Left kidney (tissue), 8 donors: ENCODE measurements at places on chromosomes 4 and X.
A peak's percentile ranks its signal among the peaks of the same experiment; 100 is the strongest.

- no peak for DNase-seq
Observed at GRCh38 chr4:100290585-100290984, 100.3 kb upstream of the DDIT4L start.

DNA sequence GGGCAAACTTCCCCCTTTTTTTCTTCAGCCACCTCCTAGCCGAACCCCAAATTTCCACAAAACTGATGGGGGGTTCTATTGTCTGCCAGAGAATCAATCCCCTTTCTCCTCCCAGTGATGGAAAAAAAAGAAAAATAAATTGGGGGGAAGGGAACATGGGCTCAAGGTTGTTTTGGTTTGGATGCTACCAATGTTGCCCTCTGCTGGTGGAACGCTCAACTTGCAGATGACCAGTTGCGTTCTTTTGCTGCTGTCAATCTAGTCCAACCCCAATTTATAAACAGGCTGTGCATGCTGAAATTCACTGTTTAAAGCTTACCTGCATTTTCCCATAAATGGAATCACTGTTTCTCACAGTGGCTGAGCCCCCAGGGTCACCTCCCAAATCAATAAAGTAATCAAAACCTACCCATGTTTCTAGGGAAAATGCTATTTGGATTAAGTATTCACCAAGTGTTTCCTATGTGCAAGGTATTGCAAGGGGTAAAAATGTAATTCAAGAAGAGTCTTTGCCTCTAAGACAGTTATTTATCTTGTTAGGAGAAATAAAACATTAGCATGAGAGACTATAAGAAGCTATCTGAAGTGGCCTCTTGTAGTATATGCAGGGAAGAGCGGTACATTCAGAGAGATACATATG, 116.7 kb upstream of the TMEM164 start:
- no peak for DNase-seq

DNA sequence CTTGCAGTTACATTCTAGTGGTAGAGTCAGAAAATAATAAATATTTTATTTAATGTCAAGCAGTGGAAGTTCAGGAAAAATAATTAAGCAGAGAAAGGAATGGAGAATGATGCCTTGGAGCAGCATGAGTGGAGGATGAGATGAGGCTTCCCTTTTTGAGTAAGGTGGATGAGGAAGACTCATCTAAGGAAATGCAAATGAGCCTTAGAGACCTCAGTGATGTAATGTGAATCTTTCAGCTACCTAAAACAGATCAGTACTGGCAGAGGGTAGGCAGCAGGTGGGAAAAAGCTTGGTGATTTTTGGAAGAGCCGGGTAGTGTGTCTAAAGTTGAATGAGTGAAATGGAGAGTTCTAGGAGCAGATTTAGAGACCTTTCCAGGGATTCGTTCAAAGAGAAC, 118.2 kb downstream of the GRID2 start:
- DNase-seq: no peak

DNA sequence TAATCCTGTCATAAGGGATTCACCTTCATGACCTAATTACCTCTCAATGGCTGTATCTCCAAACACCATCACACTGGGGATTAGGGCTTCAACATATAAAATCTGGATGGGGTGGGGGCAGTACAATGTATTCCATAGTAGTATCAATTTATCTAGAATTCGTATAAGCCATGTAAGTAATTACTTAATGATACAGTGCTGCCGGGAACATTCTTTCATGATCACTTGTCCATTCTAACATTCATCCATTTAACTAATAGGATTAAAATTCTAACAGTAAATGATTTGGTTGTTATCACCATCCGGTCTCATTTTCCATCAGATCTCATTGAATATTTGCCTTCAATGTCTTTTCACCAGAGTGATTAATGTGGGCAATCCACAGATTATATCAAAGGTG, 1620.9 kb upstream of the TENM3 start:
- no peak for DNase-seq

DNA sequence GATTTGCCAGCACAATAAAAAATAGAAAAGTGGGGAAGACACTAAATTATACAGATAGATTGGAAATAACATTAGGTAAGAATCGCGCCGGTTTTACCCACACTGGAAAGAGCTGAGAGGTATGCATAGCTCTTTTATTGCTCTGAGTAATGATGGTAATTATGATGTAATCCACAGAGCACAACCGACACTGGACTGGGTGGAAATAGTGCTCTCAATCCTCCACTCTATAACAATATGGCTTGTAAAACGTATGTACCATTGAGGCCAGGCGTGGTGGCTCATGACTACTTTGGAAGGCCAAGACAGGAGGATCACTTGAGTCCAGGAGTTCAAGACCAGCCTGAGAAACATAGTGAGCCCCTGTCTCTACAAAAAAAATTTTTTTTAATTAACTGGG, 104.3 kb upstream of the RAPGEF2 start:
- no peak for DNase-seq

DNA sequence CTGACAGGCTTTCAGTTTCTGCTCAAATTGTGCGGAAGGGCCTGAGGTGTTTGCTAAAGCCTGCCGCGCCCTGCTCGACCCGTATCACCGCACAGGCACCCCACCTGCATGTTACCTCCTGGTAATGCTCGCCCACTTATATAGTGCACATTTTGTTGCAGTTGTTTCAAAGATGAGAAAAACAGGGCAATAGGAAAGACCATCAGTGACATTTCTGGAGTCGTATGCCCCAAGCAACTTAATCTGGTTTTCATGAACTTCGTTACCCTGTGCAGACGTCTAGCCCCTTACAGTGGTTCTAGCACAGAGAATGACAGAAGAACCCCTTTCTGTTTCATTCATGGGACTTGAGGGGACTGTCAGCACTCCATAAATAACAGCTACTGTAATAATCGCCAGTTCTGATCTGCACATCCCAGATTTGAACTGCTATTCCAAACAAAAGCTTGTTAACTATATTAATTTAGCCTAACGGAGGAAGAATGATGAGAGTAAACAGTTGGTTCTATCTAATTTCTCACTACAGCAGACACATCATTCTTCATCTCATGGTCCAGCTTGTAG, 940 bp upstream of the DCTD start:
- no peak for DNase-seq

GRCh38 chr4:150063128-150063527, 15.1 kb upstream of the DCLK2 start:
- DNase-seq: no peak

GRCh38 chr4:85600501-85600900, 125.6 kb downstream of the ARHGAP24 start:
- no peak for DNase-seq

- DNase-seq: no peak
Observed at GRCh38 chrX:104318330-104319009, 63.7 kb upstream of the ESX1 start.

DNA sequence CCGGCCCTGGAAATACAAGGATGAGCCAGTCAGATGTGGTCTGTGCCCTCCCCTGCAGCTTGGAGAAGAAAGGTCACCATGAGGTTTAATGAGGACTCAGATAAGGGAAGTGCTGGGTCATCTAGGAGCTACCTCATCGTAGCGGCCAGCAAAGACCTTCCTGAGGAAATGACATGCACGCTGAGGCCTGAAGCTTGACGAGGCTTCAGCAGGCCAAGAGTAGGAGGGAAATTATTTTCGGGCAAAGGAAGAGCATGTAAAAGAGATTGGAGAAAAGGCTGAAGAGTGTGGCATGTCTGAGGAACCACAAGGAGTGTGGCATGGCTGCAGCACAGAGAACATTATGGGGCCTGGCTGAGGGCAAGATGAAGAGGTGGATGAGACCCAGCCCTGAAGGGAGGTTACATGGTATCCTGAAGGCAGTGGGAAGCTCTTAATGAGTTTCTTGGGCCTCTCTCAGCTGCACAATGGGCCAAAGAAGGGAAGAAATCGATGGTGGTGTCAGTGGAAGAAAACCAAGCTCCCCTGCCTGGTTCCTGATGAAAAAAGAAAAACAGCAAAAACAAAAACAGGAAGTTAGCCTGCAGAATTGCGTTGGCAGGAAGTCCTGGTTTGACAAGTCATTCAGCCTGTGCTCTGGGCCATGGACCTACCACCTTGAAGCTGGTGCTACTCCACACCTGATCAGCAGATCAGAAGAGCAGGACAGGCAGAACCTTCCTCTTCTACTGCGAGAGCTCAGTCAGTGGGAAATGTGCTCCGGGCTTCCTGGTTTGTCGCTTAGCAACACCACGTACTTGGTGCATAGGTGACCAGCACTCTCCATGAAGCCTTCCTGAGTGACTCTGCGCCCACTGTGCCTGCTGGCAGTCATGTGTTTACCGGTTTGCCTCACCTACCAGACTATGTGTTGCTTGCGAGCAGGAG, 134.5 kb upstream of the KLF3 start:
- peak; percentile 39 for DNase-seq

DNA sequence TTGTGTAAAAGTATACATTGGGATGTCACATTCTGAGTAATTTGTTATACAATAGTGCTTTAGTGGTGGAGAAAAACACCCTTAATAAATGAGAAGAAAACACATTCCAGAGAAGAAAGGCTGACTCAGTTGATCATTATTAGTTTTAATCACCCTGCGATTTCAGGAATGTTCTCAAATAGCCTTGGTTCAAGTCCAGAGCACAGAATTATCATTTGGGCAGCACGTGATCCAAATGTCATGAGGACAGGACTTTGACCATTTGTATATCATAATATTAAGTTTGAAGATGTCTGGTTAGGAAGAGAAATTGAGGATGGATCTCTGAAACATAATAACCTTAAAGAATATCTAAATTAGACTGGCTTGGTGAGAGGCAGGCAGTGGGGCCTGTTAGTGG, 1434.3 kb upstream of the TENM3 start:
- no peak for DNase-seq

DNA sequence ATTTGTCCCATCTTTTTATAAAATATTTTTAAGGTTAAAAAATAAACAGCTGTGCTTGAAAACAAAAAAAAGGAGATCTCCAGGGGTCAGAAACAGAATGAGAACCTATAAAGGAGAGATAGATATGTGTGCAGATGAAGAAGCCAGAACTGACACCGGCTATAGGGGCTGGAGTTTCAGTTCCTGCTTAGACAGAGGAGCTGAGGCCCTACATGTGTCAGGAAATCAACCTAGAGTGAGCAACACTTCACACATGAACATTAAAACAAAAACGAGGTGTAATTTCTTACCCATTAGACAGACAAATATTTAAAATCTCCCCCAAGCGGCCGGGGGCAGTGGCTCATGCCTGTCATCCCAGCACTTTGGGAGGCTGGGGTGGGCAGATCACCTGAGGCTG, 17.8 kb upstream of the HUWE1 start:
- DNase-seq: no peak

- DNase-seq: no peak
Observed at GRCh38 chr4:166279261-166279660, 406.2 kb downstream of the TLL1 start.

DNA sequence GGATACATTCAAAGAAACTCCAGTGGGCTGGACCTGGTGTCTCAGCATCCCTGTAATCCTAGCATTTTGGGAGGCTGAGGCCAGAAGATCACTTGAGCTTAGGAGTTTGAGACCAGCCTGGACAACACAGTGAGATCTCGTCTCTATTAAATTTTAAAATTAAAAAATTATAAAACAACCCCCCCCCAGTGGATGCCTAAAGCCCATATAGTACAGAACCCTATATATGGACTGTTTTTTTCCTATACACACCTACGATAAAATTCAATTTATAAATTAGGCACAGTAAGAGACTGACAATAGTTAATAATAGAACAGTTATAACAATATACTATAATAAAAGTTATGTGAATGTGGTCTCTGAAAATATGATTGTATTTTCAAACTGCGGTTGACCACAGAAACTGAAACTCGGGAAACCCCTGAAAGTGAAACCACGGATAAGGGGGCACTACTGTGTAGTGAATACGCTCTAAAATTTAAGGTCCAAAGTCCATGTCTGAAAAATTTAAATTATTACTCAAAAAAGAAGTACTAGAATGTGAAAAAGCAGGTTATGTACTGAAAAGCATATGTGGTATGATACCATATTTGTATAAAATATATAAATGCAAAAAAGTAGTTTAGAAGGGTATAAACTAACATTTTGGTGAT, 2.0 kb downstream of the SMIM14 start:
- DNase-seq: no peak

DNA sequence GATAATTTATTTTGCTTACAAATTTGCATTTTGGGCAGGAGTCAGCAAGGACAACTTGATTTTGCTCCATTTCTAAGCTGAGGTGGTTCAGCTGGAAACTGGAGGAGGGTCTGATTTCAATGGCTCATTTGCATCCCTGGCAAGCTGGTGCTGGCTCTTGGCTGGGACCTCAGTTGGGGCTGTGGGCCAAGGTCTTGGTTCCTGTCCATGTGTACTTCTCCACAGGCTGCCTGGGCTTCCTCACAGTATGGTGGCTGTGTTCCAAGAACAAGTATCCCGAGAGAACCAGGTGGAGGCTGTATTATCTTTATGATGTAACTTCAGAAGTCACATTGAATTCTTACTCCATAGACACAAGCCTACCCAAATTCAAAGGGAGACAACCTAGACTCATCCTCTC, 77.0 kb upstream of the STX18 start:
- DNase-seq: no peak

GRCh38 chrX:153161952-153162351, 17.1 kb upstream of the MAGEA1 start:
- no peak for DNase-seq

GRCh38 chr4:87152310-87153041, 67.9 kb downstream of the KLHL8 start:
- DNase-seq: no peak

DNA sequence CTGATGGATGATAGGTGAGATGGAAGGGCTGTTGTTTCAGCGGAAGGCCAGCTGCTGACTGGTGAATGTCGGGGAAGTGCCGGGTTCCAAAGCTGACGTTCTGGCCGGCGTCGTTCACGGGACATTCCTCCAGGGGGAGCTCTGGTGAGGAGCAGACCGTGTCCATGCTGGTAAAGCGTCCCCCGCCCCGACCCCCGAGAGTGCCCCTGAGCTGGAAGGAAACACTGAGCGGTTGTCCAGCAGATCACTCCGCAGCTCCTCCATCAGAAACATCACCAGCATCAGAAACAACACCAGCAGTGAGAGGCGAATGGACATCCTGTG, 18.6 kb upstream of the ADRA2C start:
- no peak for DNase-seq

DNA sequence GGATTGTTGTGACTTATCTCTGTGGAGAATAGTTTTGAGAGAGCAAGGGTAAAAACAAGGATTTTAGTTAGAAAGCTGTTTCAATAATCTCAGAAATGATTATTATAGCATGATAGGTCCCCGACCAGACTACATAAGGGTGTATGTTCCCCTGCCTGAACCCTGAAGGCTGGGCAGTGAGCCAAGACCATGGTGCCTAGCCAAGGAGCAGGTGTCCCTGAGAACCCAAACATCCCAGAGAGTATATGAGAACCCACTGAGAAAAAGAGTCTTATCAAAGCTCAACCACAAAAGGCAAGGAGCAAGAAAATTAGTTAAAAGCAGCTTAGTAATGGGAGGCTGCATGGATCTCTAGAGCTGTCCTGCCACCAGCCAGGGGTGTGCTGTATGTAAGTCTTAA, 94.9 kb upstream of the UNC5C start:
- no peak for DNase-seq

- no peak for DNase-seq
Observed at GRCh38 chrX:20361081-20361889, 94.6 kb upstream of the RPS6KA3 start.

DNA sequence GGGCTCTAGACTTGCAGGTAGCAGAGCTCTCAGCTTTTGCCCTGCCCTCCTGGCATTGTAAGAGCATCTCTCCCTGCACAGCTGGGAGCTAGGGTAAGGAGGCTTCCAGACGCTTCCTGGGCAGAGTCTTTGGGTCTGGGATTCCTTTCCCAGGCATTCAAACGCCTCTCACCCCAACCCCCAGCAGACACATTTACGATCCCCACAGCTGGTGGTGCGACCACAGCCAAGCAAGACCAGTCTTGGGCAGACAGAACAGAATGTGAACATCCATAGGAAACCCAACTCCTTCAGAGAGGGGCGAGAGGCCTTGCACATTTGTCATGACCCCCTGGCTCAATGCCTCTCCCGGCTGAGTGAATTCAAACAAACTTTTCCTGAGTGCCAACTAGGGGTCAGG, 38.1 kb upstream of the CD99L2 start:
- DNase-seq: no peak
